CD8-positive, alpha-beta memory T cell (primary cell): ENCODE measurements at places on chromosomes 4 and X. TPM values are rescaled to one million over a fixed set of nuclear protein-coding genes. Genes with fewer than 3 reads are reported as not detected.

CDKL2 gene
- 0.37 TPM for total RNA-seq

- no peak overlapping the region for H3K4me3 ChIP-seq
- no peak for DNase-seq
- H3K27ac ChIP-seq = no peak overlapping the region
- no peaks in the 10 kb centered on the region for H3K4me1 ChIP-seq
These were observed 114.5 kb upstream of the ACSL4 start for GRCh38 chrX:109847257-109848187.

GRCh38 chr4:165844161-165844560 lies 28.9 kb upstream of the TLL1 start:
- no peaks in the 10 kb centered on the region for H3K4me1 ChIP-seq
- DNase-seq = no peak
- no peak overlapping the region for H3K4me3 ChIP-seq
- H3K27me3 ChIP-seq = no peaks in the 10 kb centered on the region

DNA sequence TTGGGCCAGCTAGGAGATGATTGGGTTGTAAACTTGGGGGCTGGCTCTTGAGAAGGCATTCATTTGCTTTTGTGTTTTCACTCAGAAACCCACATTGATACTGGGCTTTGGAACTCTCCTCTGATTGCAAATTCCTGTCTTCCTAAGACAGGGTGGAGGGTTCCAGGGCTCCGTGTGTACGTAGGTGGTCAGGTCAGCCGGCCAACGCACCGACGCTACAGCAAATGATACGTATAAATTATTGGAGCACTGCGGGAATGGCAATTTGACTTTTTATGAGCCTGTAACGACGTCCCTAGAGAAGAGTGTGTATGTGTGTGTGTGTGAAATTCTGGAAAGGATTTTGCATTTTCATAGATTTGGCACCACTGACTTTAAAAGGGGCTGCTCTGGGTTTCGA lies 236.9 kb downstream of the SHOX start:
- H3K27ac ChIP-seq = no peak overlapping the region
- no peaks in the 10 kb centered on the region for H3K4me1 ChIP-seq
- no peak for DNase-seq
- H3K4me3 ChIP-seq = no peak overlapping the region
- no peaks in the 10 kb centered on the region for H3K27me3 ChIP-seq

- no peak for DNase-seq
- no peaks in the 10 kb centered on the region for H3K27me3 ChIP-seq
- no peaks in the 10 kb centered on the region for H3K4me1 ChIP-seq
- H3K27ac ChIP-seq = no peak overlapping the region
These were observed 333.8 kb downstream of the DMD start for GRCh38 chrX:32877592-32877991.

- no peaks in the 10 kb centered on the region for H3K27me3 ChIP-seq
- peaks cover 9% of the 10 kb centered on the region for H3K4me1 ChIP-seq
- no peak overlapping the region for H3K4me3 ChIP-seq
- peak; percentile 48 for DNase-seq
- H3K27ac ChIP-seq = no peak overlapping the region
- no peaks in the 10 kb centered on the region for H3K36me3 ChIP-seq
These were observed 33.1 kb downstream of the SLC10A7 start for GRCh38 chr4:146488495-146489174.

- no peaks in the 10 kb centered on the region for H3K36me3 ChIP-seq
- no peaks in the 10 kb centered on the region for H3K4me1 ChIP-seq
- no peak overlapping the region for H3K27ac ChIP-seq
These were observed 329.2 kb upstream of the HAND2 start for GRCh38 chr4:173859091-173859713.

DNA sequence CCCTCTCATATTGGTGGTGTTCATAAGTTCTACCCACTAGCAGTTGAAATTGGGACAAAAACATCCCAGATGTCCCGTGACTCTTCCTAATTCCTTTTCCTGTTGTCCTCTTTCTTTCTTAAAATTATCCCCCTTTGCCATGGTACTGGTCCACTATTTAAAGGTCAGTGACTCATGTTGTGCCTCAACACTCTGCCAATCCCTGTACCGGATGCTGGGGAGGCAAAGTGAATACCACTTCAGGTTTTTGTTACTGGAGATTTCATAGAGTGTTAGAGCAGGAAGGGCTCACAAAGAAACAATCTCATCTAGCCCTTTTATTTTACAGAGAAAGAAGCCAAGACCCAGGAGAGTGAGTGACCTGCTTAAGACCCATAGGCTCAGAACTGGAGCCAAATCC lies 24.6 kb downstream of the SEPTIN11 start:
- H3K36me3 ChIP-seq = no peaks in the 10 kb centered on the region
- H3K27ac ChIP-seq = no peak overlapping the region
- DNase-seq = no peak
- no peaks in the 10 kb centered on the region for H3K27me3 ChIP-seq

DNA sequence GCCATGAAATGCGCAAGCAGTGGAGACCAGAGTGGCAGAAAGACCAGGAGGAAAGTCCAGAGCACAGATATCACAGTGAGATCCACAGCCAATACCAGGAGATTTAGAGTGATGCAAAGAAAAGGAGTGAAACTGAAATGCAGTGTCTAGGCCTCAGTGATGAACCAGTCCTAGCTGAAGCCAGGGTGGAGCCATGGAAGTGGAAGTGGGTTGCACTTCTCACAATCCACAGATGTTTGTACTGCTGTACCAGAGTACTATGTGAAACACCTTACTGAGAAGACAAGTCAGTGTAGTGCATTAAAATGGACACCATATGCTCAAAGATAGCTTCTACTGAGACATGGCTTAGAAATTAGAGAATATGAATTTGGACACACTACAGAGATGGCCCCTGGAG lies 403.3 kb downstream of the HNRNPD start:
- H3K27ac ChIP-seq = no peak overlapping the region
- no peaks in the 10 kb centered on the region for H3K36me3 ChIP-seq
- no peaks in the 10 kb centered on the region for H3K27me3 ChIP-seq
- no peak for DNase-seq
- H3K4me3 ChIP-seq = no peak overlapping the region

GAGE13 gene
- not detected for total RNA-seq

DNA sequence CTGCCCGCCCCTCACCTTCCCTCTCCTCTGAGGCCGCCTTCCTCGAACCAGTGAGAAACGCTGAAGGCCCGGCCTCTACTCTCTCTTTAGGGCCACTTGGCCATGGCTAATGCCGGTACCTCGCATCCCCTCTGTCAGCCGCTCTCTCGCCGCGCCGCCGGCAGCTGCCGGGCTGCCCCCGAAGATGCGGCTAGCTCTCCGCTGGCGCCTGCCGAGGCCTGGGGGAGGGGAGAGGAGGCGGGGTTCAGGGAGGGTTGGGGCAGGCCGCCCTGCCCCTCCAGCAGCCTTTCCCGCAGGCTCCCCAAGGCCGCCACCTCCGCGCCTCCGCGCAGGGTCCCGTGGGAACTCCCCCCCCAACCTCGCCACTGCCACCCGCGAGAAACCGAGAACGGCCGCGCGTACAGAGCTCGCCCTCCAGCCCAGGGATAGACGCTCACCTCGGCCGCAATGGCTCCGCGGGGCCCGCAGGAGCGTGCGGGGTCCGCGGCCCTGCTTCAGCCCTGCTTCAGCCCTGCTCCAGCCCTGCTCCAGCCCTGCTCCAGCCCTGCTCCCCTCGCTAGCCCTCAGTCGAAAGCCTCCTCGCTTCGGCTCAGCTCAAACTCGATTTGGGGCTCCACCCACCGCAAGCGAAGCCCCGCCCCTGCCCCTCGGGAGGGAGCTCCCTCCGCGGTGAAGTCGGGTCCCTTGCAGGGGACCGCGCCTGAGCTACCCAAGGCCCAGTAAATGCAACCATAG lies at the start of gene HUWE1:
Gene HUWE1 (minus strand): TSS at position 569 of the 735 bp plus-strand sequence. CDS start 32,612 bp downstream, outside the sequence.
- peaks cover 32% of the 10 kb centered on the region for H3K4me1 ChIP-seq
- peak within 1 kb of the TSS; percentile 82 for H3K4me3 ChIP-seq
- no peaks in the 10 kb centered on the region for H3K36me3 ChIP-seq
- peak within 1 kb of the TSS; percentile 67 for H3K27ac ChIP-seq
- peak; percentile 76 for DNase-seq
- no peaks in the 10 kb centered on the region for H3K27me3 ChIP-seq

DNA sequence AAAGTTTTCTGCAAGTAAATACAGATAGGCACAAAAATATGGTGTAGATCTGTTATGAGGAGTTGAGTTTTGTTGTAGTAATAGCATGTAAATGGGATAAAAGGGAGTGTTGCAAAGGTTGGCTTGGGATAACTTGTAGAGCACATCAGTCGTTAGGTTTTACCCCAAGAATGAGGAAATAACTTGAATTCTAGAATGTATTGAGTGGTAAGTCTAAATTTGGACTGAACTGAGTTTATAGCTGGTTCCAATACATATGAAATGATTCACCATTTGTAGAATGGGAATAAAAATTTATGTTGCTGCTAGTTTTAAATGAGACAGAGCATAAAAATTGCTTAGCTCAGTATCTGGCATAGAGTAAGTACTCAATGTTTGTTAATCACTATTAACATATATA lies 719.2 kb downstream of the FSTL5 start:
- no peak overlapping the region for H3K4me3 ChIP-seq
- DNase-seq = no peak
- H3K27ac ChIP-seq = no peak overlapping the region

UCHL1 gene
- total RNA-seq = 0.83 TPM

DNA sequence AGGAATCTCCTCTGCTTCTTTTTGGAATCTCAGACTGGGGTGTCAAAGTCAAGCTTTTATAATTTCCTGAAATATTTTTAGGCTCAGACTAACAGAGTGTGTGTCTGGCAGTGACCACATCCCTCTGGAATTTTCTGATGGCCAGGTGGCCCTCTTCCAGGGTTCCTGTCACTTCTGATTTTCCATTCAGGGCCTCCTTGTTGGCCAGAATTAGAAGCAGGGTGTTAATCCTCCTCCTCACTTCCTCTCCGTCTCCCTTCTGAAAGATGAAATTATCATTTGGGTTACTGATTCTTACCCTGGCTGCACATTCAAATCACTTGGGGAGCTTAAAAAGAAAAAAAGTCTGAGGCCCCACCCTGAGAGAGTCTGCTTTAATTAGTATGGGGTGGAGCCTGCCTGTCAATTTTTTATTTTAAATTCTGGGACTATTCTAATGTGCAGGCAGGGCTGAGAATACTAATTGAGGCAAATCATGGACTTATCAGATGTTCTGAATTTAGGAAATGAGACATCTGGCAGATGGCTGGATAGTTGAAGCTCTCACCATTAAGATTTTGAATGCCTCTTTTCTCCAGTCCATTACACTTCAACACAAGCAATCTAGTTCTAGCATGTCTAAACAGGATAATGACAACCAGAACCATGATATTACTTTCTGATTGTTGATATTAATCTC lies 43.2 kb downstream of the HAND2 start:
- no peak for DNase-seq
- H3K4me1 ChIP-seq = no peaks in the 10 kb centered on the region
- no peaks in the 10 kb centered on the region for H3K36me3 ChIP-seq
- no peaks in the 10 kb centered on the region for H3K27me3 ChIP-seq
- no peak overlapping the region for H3K27ac ChIP-seq
- no peak overlapping the region for H3K4me3 ChIP-seq

DNA sequence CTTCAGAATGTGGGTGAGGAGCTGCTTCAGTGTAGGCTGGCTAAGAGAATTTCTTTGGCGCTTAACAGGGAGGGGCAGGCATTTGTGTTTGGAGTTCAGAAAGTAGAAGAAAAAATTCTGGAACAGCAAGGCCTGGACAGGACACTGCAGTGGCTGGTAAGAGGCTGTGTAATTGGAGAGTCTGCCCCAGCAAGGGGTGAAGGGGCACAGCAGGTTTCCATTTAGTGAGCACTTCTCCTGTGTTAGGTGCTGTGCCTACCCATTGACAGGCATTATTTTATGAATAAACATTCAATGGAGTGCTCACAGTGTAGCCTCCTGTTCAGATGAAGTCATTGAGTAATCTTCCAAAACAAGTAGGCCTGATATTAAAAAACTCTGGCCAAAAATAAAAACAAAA lies 10.7 kb upstream of the CPE start:
- DNase-seq = no peak
- no peaks in the 10 kb centered on the region for H3K36me3 ChIP-seq
- no peak overlapping the region for H3K4me3 ChIP-seq
- no peaks in the 10 kb centered on the region for H3K27me3 ChIP-seq
- H3K4me1 ChIP-seq = no peaks in the 10 kb centered on the region

- H3K27me3 ChIP-seq = no peaks in the 10 kb centered on the region
- peaks cover 4% of the 10 kb centered on the region for H3K4me1 ChIP-seq
- H3K27ac ChIP-seq = peak overlapping the region; percentile 86
- H3K36me3 ChIP-seq = peaks cover 5% of the 10 kb centered on the region
These were observed 307 bp downstream of the ATG4A start for GRCh38 chrX:108091878-108092291.

CXCL1 gene
- not detected for total RNA-seq

DNA sequence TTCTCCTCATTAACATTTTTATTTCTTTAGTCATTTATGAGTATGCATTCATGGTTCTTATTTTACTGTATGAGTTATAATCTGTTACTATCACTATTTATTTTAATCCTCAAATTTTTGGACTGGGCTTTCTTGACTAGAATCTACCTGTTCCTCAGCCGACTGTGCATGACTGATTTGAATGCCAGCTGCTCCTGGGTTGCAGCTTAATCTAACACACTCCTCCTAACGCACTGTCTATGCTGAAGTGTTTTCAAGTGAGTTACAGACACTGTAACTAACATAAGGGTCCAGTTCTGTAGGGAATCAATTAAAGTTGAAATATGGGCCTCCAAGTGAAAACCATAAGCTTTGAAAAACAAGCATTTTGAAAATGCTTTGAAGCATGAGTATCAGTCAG lies 137.4 kb upstream of the ARSJ start:
- no peaks in the 10 kb centered on the region for H3K27me3 ChIP-seq
- H3K36me3 ChIP-seq = no peaks in the 10 kb centered on the region
- H3K4me3 ChIP-seq = no peak overlapping the region
- H3K4me1 ChIP-seq = no peaks in the 10 kb centered on the region
- no peak overlapping the region for H3K27ac ChIP-seq

- no peak overlapping the region for H3K4me3 ChIP-seq
- no peaks in the 10 kb centered on the region for H3K27me3 ChIP-seq
- H3K36me3 ChIP-seq = no peaks in the 10 kb centered on the region
- no peak for DNase-seq
- no peaks in the 10 kb centered on the region for H3K4me1 ChIP-seq
- no peak overlapping the region for H3K27ac ChIP-seq
These were observed 4.3 kb upstream of the PNMA6E start for GRCh38 chrX:153405426-153405825.

GRCh38 chrX:46311581-46312120 lies 233.6 kb downstream of the ZNF674 start:
- no peaks in the 10 kb centered on the region for H3K36me3 ChIP-seq
- no peak overlapping the region for H3K27ac ChIP-seq
- no peaks in the 10 kb centered on the region for H3K27me3 ChIP-seq
- DNase-seq = no peak
- no peaks in the 10 kb centered on the region for H3K4me1 ChIP-seq
- H3K4me3 ChIP-seq = no peak overlapping the region

DNA sequence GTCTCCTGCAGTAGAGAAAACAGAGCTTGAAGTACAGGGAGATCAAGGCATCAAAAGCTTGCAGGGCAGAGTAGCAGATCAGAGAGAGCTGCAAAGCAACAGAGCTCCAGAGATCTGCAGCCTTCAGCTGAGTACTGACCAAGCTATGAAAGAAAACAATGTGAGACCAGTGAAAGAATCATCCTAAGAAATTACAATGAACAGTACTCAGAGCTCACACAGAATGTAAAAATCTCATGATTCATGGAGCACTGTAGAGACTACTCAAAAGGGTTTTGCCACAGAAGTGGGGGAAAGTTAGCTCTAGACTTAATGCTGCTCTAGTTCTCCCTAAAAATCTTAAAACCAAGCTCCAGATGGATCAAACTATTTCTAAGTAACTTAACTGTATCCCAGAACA lies 80.0 kb upstream of the MAB21L2 start:
- H3K27me3 ChIP-seq = no peaks in the 10 kb centered on the region
- no peaks in the 10 kb centered on the region for H3K36me3 ChIP-seq
- DNase-seq = no peak
- no peaks in the 10 kb centered on the region for H3K4me1 ChIP-seq

HTN1 gene
- total RNA-seq = not detected

ANKRD50 gene
- 0.20 TPM for total RNA-seq
